ENCODE measurements at places on chromosomes 1 and 21.
A peak's percentile ranks its signal among the peaks of the same experiment; 100 is the strongest.

- no peak for DNase-seq
Measured at GRCh38 chr1:184212649-184213314, 161.3 kb downstream of the TSEN15 start.

DNA sequence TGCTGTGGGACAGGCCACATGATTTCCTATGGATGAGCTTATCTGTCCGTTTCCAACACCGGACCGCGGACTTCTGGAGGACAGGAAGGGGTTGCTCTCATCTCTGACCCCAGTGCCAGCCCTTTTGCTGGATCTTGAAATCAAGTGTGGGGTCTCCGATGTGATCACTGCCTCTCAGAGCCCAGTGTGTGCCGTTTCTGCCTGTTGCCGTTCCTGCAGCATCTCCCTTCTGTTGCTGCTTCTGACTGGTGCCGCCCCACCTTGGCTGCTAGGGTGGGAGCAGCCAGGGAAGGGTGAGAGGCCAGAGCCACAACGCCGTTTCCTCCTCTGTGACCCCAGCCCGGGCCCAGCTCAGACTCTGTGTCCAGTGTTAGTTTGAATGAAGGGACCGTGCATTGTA lies 67.3 kb upstream of the WNT4 start:
- DNase-seq = no peak

DNA sequence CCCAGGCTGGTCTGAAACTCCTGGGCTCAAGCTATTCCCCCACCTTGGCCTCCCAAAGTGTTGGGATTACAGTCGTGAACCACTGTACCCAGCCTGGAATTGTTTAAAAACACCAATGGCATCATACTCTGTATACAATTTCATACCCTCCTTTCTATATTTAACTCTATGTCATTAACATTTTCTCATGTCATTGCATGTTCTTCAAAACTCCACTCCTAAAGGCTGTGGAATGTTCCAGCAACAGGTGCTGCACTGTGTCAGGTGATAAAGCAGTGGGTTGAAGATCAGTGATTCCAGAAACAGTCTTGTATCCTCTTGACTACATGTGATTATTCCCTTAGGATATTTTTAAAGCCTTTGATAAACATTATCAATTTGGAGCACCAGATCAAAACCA lies 36.7 kb upstream of the GRHL3 start:
- no peak for DNase-seq

DNA sequence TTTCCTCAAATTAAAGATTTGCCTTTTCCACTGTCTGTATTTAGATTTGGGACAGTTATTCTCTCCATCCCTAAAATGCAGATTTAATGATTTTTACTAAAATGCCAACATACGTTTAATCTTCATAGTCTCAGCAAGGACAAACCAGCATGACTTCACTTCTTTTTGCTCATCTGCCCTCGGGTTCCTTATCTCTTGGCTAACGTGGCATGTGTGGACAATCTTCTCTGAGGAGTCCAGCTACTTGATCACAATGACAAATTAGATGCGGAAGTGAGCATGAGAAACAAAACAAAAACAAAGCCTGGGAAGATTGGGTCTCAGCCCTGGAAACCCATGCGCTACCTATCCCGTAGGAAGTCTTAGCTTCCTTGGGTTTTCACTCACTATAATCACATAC lies 1.0 kb downstream of the MRAP start:
- no peak for DNase-seq

GRCh38 chr1:54037476-54037875 lies 15.5 kb downstream of the TMEM59 start:
- DNase-seq = no peak

DNA sequence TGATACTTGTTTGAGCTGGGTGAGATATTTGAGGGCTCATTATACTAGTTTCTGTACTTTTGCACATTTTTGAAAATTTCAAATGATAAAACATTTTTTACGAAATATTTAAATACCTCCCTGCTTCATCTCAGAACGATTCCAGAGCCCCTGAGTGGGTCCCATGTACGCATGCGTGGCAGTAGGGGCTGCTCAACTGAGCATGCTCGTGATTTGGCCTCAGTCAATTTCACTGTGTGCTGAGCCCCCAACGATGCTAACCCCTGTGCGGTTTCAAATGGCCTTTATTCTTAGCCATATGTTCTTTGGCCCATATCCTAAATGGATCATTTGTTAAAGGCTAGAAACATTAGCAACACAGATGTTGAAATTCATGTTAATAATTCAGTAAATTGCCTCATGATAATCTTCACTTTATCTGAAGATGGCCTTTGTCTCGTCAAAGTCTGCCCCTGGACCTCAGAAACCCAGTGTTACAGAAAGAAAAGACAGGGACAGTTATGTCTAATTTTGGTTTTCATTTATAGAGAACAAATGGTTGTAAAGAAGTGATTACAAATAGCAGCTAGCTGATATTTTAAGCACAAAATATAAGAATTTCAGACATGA lies 108.2 kb downstream of the MRPS6 start:
- no peak for DNase-seq

DNA sequence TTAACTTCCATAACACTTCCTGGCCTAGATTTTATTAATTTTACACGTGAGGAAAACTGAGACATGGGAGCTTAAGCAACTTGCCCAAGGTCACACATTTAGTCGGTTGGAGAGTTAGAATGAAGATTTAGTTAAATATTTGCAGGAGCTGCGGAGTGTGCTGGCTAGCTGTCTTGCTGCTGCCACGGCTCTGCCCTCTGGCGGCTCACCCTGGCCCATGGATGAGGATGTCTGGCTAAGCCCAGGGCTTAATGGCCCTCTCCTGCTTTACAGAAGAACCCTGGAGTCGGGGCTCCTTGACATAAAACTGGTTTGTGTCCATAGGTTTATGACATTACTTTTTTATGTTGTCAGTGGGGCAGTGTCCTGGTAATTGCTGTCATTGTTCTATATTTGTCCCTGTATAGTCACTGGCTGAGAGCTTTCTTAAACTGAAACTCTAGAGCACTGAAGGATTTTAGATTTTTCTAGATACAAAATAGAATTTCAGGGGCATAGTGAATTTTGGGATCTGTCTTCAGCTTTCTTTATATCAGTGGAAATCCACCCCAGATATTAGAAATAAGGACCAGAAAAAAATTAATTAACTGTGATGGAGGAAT lies 88.9 kb upstream of the WLS start:
- peak; percentile 73 for DNase-seq

- peak; percentile 47 for DNase-seq
Measured at GRCh38 chr1:54885807-54886723, 930 bp downstream of the DHCR24 start.

GRCh38 chr1:16396591-16396990 lies 29.5 kb downstream of the SZRD1 start:
- DNase-seq = no peak

GRCh38 chr1:86739648-86740509 lies 35.5 kb downstream of the SH3GLB1 start:
- no peak for DNase-seq
